ENCODE measurements at places on chromosomes 3 and 15. TPM values are rescaled to one million over a fixed set of nuclear protein-coding genes. Genes with fewer than 3 reads are reported as not detected.
A peak's percentile ranks its signal among the peaks of the same experiment; 100 is the strongest.

DNA sequence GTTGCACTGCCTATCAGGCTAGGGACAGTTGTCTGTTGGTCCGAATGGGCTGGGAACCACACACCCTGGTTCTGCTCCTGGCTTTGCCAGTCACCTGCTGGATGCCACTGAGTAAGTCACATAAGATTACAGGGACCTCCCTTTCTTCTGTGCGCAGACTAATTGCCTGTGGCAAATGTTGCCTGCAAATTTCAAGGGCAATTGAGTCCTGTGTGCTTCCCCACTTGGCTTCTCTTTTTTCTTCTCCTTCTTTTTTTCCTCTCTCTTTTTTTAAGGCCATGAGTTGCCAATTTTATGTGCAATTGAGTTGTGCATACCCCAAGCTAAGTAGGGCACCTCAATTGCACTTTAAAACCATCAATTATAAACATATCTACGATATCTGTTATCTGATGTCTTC is 963.4 kb downstream of the MCTP2 start:
- no peaks in the 10 kb centered on the region for H3K4me1 ChIP-seq
- H3K27me3 ChIP-seq: no peaks in the 10 kb centered on the region
- no peak for DNase-seq

- no peaks in the 10 kb centered on the region for H3K27me3 ChIP-seq
- H3K4me3 ChIP-seq: no peak overlapping the region
- H3K36me3 ChIP-seq: no peaks in the 10 kb centered on the region
- H3K4me1 ChIP-seq: peaks cover 6% of the 10 kb centered on the region
- H3K27ac ChIP-seq: no peak overlapping the region
- DNase-seq: no peak
Measured at GRCh38 chr15:89217686-89218376, 3.5 kb downstream of the RLBP1 start.

DNA sequence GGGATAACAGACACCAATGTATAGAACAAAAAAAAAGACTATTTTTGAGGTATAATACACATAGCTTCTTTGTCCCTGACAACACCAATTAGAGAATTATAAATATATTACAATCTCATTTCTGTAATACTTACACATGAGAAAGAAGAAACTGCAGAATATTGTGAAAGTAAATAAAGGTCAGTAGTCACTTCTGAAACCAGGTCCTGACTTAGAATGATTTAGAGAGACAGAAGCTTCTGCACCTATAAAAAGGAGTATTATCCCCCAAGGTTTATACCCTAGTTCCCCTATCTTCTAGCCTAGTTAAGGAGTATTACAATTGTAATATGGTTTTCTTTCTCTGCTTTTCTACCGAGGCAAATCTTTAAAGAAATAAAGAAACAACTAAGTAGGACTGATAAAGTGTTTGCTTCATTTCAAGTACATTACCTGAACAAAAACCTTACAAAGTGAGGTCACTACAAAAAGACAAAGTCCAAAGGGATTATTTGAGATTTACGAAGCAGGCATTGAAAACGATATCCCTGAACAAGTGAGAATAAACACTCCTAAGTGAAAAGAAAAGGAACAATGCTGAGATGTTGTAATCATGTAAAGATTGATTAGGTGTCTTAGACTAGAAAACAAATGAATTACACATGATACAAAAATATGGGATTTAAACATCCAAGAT is 103.0 kb downstream of the GBE1 start:
- DNase-seq: no peak
- peaks cover 9% of the 10 kb centered on the region for H3K4me1 ChIP-seq
- H3K36me3 ChIP-seq: no peaks in the 10 kb centered on the region
- H3K4me3 ChIP-seq: no peak overlapping the region
- H3K27me3 ChIP-seq: no peaks in the 10 kb centered on the region

- no peak overlapping the region for H3K27ac ChIP-seq
- H3K4me1 ChIP-seq: peaks cover 26% of the 10 kb centered on the region
- no peaks in the 10 kb centered on the region for H3K27me3 ChIP-seq
Measured at GRCh38 chr3:11808231-11808630, 38.5 kb downstream of the TAMM41 start.

- DNase-seq: no peak
- H3K36me3 ChIP-seq: no peaks in the 10 kb centered on the region
- H3K27me3 ChIP-seq: no peaks in the 10 kb centered on the region
- no peak overlapping the region for H3K27ac ChIP-seq
- H3K4me3 ChIP-seq: no peak overlapping the region
- H3K4me1 ChIP-seq: no peaks in the 10 kb centered on the region
Measured at GRCh38 chr3:96960661-96961330, 146.4 kb downstream of the EPHA6 start.

DNA sequence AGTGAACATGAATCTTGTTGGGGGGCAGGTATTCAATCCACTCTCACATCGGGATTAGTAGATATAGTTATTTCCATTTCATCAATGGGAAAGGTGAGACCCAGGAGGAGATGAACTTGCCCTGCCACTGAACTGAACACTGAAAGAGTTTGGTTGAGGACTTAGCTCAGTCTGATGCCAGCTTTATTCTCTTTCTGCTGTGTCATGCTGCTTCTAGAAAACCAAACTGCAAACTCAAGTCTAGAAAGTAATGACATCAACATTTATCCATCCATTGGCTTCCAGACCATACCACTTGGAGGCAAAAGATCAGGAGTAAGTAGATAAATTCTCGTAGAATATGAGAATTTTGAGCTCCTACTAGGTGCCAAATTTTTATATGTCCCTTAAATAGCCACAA is 288.0 kb upstream of the CTNNB1 start:
- peak; percentile 53 for DNase-seq
- H3K4me3 ChIP-seq: no peak overlapping the region
- no peak overlapping the region for H3K27ac ChIP-seq
- H3K36me3 ChIP-seq: no peaks in the 10 kb centered on the region
- no peaks in the 10 kb centered on the region for H3K27me3 ChIP-seq

GRCh38 chr3:135487261-135487660 is 478.3 kb upstream of the PPP2R3A start:
- no peak overlapping the region for H3K4me3 ChIP-seq
- H3K27me3 ChIP-seq: peaks cover 13% of the 10 kb centered on the region
- H3K27ac ChIP-seq: no peak overlapping the region
- H3K4me1 ChIP-seq: no peaks in the 10 kb centered on the region

- no peaks in the 10 kb centered on the region for H3K36me3 ChIP-seq
- DNase-seq: no peak
- no peak overlapping the region for H3K4me3 ChIP-seq
- no peaks in the 10 kb centered on the region for H3K4me1 ChIP-seq
- H3K27ac ChIP-seq: no peak overlapping the region
- no peaks in the 10 kb centered on the region for H3K27me3 ChIP-seq
Measured at GRCh38 chr3:129985113-129985512, 10.6 kb downstream of the TRH start.

GRCh38 chr15:78977591-78978347 is 32.9 kb upstream of the CTSH start:
- H3K27ac ChIP-seq: no peak overlapping the region
- DNase-seq: no peak
- H3K27me3 ChIP-seq: no peaks in the 10 kb centered on the region
- H3K4me1 ChIP-seq: peaks cover 7% of the 10 kb centered on the region
- no peak overlapping the region for H3K4me3 ChIP-seq

- H3K27ac ChIP-seq: no peak overlapping the region
- no peaks in the 10 kb centered on the region for H3K4me1 ChIP-seq
- DNase-seq: no peak
- no peaks in the 10 kb centered on the region for H3K27me3 ChIP-seq
- H3K4me3 ChIP-seq: no peak overlapping the region
Measured at GRCh38 chr3:83513051-83513450, 1445.7 kb upstream of the CADM2 start.

GRCh38 chr3:50317300-50317699 is 5.2 kb downstream of the HYAL2 start:
- H3K27ac ChIP-seq: peak overlapping the region; percentile 21
- no peak for DNase-seq
- H3K4me3 ChIP-seq: peak overlapping the region; percentile 6
- peaks cover 54% of the 10 kb centered on the region for H3K4me1 ChIP-seq

LMAN1L gene
- not detected for total RNA-seq

GOLGA6L7 gene
- total RNA-seq: not detected

DNA sequence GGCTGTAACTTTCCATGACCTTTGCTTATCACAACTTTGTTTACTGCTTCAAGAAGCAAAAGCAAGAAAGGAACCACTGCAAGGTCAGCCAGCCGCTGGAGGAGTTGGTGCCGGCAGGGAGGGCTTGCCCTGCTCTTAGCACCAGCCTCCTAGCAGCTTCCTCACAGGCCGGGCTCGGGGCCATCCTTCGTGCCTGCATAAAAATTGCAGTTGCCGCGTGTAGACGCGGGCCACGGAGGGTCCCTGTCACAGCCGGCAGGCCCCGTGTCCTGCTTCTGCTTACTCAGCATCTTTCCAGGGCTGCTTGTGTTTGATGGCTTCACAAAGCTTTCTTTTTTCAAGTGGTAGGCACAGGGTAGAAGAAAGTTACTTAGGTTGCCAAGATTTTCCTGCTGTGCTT is 84.4 kb downstream of the PGPEP1L start:
- H3K36me3 ChIP-seq: peaks cover 55% of the 10 kb centered on the region
- no peaks in the 10 kb centered on the region for H3K27me3 ChIP-seq
- H3K4me1 ChIP-seq: peaks cover 33% of the 10 kb centered on the region

DNA sequence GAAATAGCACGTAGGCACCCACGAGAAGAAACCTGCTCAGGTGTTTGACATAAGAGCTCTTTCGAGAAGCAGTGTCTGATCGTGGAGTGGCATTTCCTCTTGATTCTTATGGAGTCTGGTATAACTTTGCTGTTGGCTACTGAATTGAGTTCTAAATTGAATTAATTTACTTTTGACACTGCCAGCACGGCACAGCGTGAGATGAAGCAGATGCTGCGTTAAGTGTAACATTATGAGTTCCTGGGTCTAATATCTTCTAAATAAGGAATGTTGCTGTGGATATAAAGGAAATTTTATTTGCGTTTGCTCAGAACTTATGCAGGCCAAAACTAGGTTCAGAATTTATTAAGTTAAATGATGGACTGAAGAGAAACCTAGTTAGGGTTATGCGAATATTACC is 919.9 kb downstream of the TUSC7 start:
- H3K4me1 ChIP-seq: peaks cover 12% of the 10 kb centered on the region
- no peak for DNase-seq
- no peak overlapping the region for H3K27ac ChIP-seq
- H3K36me3 ChIP-seq: no peaks in the 10 kb centered on the region

TM4SF18 gene
- total RNA-seq: 5.1 TPM

CYP19A1 gene
- 2.1 TPM for total RNA-seq

BFSP2 gene
- not detected for total RNA-seq

LRRC49 gene
- total RNA-seq: 5.6 TPM

DNA sequence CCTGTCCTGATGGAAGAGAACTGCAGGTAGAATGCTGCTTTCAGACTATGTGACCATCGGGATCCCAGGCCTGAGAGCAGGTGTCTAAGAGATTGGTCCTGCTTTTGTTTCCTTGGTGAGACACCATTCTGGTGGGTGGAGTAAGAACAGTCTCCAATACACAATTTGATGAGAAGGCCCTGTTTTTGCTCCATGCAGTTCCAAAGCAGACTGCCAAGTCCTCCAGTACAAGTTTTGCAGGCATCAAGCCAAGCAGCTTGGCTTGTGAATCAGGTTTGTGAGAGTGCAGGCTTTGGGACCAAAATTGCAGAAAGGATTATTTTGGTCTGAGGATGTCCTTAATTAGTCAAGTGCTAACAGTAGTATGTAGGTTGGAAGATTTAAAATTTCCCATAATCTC is 381.6 kb downstream of the FOXP1 start:
- peak overlapping the region; percentile 65 for H3K27ac ChIP-seq
- peaks cover 65% of the 10 kb centered on the region for H3K4me1 ChIP-seq
- no peaks in the 10 kb centered on the region for H3K27me3 ChIP-seq
- no peak overlapping the region for H3K4me3 ChIP-seq

- peaks cover 6% of the 10 kb centered on the region for H3K4me1 ChIP-seq
- no peak for DNase-seq
- H3K4me3 ChIP-seq: no peak overlapping the region
- no peaks in the 10 kb centered on the region for H3K27me3 ChIP-seq
- H3K27ac ChIP-seq: no peak overlapping the region
Measured at GRCh38 chr15:42996871-42997270, 76.3 kb upstream of the TTBK2 start.

USP50 gene
- total RNA-seq: not detected

DNA sequence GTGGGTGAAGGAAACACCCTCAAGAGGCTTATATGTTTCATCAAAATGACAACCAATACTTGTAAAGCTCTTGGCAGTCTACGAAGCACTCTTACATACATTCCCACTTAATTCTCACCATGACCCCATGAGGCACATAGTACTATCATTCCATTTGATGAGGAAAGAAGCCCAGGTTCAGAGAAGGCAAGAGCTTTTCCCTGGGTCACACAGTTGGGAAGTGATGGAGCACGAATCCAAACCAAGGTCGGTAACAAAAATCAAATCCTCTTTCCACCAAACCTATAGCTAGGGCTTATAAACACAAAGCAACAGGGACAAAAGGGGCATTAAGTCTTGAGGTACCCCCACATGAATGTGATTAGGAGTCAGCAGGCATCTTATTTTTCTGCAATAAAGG is 187.1 kb downstream of the UACA start:
- DNase-seq: no peak
- no peaks in the 10 kb centered on the region for H3K36me3 ChIP-seq
- H3K4me1 ChIP-seq: no peaks in the 10 kb centered on the region
- H3K4me3 ChIP-seq: no peak overlapping the region
- no peaks in the 10 kb centered on the region for H3K27me3 ChIP-seq

GRCh38 chr15:93485438-93486327 is 396.7 kb upstream of the RGMA start:
- H3K4me1 ChIP-seq: no peaks in the 10 kb centered on the region
- no peaks in the 10 kb centered on the region for H3K27me3 ChIP-seq
- no peak overlapping the region for H3K4me3 ChIP-seq

IQCF2 gene
- not detected for total RNA-seq

GRCh38 chr3:152113992-152114651 is 154.6 kb upstream of the MBNL1 start:
- no peaks in the 10 kb centered on the region for H3K4me1 ChIP-seq
- no peak for DNase-seq
- H3K4me3 ChIP-seq: no peak overlapping the region
- no peaks in the 10 kb centered on the region for H3K36me3 ChIP-seq
- H3K27me3 ChIP-seq: no peaks in the 10 kb centered on the region

TRNT1 gene
- 20.3 TPM for total RNA-seq

GRCh38 chr3:122377975-122378374 is 5.1 kb downstream of the MIX23 start:
- no peak overlapping the region for H3K27ac ChIP-seq
- H3K4me1 ChIP-seq: peaks cover 8% of the 10 kb centered on the region
- H3K4me3 ChIP-seq: no peak overlapping the region
- peaks cover 7% of the 10 kb centered on the region for H3K36me3 ChIP-seq

SEMA3F gene
- 46.5 TPM for total RNA-seq
